Activated T-helper 17 cell treated with anti-CD3 and anti-CD28 coated beads, Interleukin-2, amount 50 U/mL, for 72 hours (primary cell): ENCODE measurements at places on chromosomes 7 and 10. TPM values are rescaled to one million over a fixed set of nuclear protein-coding genes. Genes with fewer than 3 reads are reported as not detected.

- ATAC-seq: no peak
Observed at GRCh38 chr7:26792576-26792975, 71.8 kb downstream of the SKAP2 start.

DNA sequence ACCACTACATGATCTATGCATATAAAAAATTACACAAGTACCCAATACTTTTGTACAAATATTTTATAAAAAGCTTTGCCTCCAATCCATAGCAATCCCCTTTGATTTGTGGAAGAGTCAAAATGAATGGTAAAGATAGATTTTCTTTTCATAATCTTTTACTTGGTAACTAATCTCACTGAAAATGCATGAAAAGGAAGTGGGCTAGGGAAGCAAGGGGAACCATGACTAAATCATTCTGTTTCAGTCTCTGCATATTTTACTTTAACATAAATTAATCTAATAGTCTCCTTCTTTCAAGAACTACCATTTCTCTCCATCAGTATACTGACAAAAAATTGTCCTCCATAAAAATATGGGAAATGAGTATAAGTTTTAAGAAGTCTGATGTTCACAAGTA lies 96.9 kb downstream of the TES start:
- ATAC-seq: no peak

DNA sequence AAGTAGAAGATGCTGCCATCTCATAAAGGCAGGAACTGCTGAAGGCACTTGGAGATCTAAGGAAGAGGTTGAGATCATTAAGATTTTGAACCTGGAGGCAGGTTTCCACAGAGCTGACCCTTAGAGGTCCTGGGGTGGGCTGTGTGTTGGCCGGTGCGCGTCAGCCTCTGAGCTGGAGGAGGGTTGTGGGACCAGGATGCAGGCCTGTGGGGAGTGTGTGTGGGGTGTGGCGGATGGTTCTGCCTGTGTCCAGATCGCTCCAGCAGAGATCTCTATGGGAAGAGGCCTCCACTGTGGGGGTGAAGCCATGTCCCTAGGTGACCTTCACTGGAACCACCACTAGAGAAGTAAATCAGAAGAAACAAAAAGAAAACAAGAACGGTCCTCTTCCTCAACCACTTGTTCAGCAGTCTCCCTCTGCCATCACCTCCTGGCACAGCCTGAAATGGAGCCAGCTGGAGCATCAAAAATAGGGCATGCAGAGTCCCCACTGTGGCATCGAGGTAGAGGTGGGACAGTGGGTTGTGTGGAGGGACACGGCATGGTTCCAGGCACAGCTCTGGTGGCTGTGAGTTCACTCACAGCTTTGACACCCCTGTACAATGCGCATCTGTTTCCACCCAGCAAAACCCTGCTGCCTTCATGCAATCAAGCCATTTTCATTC lies 453.8 kb downstream of the TCERG1L start:
- no peak for ATAC-seq

DNA sequence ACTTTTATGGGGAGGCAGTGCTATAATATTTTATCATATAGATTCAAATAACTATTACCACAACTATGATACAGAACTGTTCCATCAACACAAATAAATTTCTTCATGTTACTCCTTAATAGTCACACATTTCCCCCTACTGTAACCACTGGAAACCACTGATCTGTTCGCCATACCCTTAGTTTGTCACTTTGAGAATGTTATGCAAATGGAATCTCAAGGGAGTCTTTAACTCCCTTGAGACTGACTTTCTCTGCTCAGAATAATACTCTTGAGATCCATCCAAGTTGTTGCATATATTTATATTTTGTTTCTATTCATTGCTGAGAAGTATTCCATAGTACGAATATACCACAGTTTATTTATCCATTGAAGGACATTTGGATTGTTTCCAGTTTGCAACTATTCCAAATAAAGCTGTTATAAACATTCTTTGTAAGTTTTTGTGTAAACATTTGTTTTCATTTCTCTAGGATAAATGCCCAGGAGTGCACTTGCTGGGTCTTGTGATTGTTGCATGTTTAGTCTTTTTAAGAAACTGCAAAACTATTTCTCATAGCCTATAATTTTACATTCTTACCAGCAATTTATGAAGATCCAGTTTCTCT lies 19.7 kb upstream of the PON2 start:
- ATAC-seq: no peak

- ATAC-seq: no peak
Observed at GRCh38 chr10:50336140-50336539, 84.8 kb upstream of the ASAH2 start.

DNA sequence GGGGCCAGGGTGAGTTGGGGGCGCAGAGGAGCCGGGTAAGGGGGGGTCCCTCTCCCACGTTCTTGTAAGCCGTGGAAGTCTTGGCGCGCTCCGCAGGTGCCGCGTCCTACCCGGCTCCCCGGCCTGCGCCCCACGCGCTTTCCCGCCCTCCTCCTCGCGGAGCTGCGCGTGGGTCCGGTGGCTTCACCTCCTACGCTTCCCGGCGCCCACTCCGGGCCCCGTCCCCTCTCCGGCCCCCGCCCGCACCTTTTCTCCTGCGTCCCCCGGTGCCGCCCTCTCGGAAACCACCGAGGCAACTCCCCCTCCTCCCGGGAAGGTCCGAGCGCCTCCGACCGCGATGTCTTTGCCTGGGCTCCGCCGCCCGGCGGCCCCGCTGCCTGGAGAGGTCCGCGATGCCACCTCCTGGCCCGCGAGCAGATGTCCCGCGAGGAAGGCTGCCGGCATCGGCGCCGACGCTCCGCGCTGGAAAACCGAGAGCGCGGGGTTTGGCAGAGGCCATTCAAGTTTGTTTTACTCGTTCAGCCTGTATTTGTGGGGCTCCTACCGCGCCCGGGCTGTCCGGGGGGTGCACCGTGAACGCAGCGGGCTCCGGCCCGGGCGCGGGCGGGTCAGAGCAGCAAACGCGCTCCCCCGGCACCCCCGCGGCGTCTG lies 2.4 kb upstream of the NKX6-2 start:
- no peak for ATAC-seq

- ATAC-seq: no peak
Observed at GRCh38 chr7:94540428-94540827, 30.8 kb downstream of the CASD1 start.

DNA sequence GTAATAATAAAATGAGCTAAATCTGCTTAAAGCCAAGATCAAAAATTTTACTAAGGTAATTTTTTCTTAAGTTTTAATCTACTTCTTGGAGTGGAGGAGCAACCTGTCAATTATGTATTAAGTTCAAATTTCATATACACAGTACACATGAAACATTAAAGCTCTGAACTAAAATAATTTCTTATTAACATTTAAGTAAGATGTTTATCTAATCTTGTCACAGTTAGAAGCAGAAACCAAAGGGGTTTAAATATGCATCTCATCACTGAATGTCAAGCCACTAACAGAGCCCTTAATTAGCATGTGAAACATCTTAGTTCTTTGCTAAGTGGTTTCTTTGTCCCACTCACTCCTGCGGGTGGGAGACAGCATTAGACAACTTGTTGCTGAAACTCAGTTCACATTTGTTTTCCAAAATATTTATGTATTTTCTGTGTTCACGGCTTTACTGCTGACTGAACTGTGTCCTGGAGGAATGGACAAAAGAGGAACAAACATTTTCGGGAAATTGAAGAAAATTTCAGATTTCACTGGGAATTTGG lies 130.9 kb upstream of the MBL2 start:
- ATAC-seq: no peak

PTER gene
- 38.4 TPM for total RNA-seq

MEST gene
- 0.99 TPM for total RNA-seq

ASB10 gene
- not detected for total RNA-seq

EN2 gene
- not detected for total RNA-seq

GJD4 gene
- total RNA-seq: not detected

ENO4 gene
- total RNA-seq: not detected

CEP55 gene
- total RNA-seq: 47.8 TPM
